ENCODE measurements at places on chromosomes 7 and 10. TPM values are rescaled to one million over a fixed set of nuclear protein-coding genes. Genes with fewer than 3 reads are reported as not detected.
A peak's percentile ranks its signal among the peaks of the same experiment; 100 is the strongest.

The COG5 gene
- polyA plus RNA-seq: 29.0 TPM

The PLXNA4 gene
- not detected for polyA plus RNA-seq

GRCh38 chr7:80781146-80781545 is 137.7 kb downstream of the SEMA3C start:
- H3K27ac ChIP-seq: no peak overlapping the region
- peaks cover 13% of the 10 kb centered on the region for H3K4me1 ChIP-seq
- H3K36me3 ChIP-seq: no peaks in the 10 kb centered on the region
- no peaks in the 10 kb centered on the region for H3K27me3 ChIP-seq
- no peak for DNase-seq

DNA sequence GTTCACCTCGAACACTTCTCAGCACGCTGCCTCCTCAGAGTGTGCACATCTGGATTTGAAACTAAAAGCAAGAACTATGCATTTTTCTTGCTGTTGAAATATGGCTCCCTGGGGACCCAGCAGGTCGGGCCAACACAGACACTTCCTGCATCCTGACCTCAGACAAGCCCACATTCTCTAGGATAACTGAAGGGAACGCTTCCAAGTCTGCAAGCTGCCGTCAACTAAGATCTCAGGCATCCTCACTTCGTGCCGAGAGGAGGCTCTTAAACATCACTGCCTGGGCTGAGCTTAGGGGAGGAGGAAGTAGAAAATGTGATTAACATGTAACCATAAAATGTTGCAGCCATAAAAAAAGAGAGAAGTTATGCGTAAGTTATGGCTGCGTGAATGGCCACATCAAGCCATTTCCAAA is 65.5 kb downstream of the PYROXD2 start:
- DNase-seq: peak; percentile 57
- no peaks in the 10 kb centered on the region for H3K36me3 ChIP-seq
- no peaks in the 10 kb centered on the region for H3K27me3 ChIP-seq
- H3K4me3 ChIP-seq: peak overlapping the region; percentile 28
- peak overlapping the region; percentile 56 for H3K27ac ChIP-seq

All from CD14-positive monocyte (primary cell).